Fibroblast of upper back skin (primary cell): ENCODE measurements at places on chromosomes 1 and 21.

DNA sequence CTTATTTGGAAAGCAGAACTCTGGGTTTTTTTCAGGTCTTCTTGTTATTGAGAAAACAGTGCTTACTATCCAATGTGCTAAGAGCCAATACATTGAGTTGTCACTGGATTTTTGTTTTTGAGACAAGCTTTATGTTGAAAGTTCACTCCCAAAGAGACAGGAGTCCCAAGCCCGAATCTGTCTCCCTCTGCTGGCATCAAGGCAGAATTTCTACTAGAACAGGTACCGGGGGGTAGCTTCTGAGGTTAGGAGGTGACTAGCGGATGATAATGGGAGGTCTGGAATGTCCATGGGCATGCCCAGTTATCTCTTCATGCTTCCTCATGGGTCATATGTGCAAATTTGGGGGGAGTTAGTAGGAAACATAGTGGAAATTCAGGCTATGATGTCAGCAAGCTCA, 25.1 kb downstream of the ZNF124 start:
- DNase-seq, result no peak

GRCh38 chr1:174364996-174365736, 82.6 kb upstream of the GPR52 start:
- no peak for DNase-seq

DNA sequence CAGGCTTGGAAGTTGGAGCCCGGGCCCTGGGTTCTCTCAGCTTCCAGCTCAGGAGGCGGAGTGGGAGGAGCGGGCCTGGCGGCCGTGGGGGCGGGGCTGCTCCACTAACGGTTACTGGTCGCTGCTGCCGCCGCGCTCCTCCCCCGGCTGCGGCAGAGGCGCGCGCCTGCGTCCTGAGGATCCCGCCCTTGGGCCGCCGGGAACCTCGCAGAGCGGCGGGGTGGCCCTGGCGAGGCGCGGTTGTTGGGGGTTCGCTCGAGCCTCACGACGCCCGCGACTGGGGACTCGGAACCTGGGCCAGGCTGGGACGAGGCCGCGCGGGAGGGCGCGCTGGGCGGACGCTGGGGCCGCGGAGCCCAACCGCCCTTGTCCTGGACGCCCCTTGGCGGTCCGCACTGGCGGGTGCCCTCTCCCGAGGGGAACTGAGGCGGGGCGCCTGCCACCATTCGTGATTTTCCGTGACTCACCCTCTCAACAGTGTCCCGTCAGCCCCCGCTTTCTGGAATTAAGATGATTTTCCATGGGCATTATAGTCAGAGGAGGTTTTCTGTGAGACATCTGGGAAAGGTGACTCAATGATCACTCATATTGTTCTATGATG, 34.1 kb downstream of the OR2G3 start:
- DNase-seq, result peak; percentile 39

DNA sequence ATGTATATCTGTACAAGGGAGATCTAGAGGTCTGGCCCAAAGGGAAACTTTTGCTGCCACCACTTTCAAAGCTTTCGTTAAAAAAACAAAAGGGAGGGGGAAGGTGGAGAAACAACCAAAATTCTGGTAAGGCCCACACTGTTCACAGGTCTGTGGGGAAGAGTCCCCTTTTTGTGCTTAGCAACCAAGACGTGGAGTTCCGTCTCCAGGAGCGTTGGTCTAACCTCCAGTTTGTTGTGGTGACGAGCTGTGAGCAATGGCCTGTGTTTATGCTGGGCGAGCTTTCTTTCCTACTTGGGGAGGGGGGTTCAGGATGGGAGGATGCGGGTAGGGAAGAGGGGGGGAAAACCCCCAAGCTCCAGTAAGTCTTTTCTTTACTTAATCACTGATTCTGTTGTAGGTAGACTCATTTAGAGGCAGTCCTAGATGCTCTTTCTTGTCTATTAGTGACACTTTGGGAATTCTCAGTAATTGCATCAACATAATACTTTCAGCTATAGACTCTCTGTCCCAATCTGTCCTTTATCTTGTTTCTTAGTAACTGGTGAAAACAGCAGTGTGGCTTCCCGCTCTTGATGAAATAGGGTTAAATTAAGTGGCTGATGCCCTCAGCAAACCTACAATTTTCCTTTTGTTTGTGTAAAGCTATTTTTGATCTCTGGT, 1.5 kb downstream of the HIPK1 start:
- peak; percentile 27 for DNase-seq

DNA sequence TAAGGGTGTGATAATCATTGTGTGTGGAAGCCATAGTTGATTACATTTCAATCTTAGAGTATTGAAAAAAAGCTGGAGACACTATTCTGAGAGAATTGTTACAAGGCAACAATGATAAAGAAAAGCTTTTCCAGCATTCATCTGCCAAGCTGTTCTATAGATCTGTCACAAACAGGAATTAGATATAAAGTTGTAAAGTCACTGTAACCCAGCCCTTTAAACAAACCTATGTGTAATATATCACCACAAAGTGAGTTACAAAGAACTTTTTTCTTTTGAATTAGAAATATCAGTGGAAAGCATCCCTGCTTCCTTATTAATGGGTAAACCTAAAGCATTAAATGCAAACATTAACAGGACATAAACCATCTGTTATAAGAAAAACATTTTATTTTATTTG, 55.4 kb downstream of the RPAP2 start:
- no peak for DNase-seq

DNA sequence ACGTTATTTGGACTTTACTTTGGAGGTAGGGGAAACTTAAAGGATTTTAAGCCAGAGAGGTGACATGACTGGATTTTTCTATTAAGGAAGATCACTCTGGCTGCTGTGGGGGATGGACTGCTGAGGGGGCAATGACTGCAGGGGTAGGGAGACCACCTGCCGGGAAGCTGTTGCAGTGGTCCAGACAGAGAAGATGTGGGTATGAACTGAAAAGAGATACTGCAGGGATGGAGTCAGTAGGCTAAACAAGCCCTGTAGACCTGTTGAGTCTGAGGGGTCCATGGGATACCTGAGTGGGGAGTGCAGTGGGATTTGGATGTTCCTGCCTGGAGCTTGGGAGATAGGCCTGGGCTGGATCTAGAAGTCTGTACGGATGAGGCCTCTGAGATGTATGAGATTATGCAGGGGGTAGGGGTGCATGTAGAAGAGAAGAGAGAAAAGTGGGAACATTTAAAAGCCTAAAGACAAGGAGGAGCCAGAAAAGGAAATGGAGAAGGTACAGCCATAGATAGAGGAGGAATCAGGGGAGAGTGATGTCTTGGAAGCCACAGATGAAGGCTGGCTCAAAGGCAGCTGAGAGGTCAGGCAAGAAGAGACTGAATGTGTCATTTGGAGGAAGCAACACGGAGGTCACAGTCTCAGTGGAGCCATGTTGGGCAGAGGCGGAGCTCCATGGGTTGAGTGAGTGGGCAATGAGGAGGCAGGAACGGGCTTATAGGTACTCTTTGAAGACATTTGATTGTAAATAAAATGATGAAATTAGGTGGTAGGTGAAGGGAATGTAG, 25.9 kb upstream of the KCNA2 start:
- no peak for DNase-seq

DNA sequence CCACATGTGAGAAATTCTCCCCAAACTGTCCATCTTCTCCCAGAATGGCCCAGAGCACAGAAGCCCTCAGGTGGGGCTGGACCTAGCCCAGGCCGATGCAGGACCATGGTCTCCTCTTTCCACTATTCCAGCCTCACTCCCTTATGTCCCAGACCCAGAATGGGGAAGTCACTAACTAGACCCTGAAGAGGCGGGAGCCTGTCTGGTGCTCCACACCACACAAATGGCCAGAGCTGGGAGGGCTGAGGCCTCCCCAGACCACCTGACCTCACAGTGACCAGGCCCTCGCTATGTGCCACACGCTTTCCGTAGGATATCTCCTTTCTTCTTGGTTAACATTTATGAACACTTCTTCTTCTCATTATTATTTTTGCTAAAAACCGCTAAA, 54.9 kb upstream of the EDN2 start:
- DNase-seq, result no peak

GRCh38 chr1:31762726-31763670, 1.1 kb downstream of the ADGRB2 start:
- peak; percentile 30 for DNase-seq

- DNase-seq, result no peak
Measured at GRCh38 chr1:161164901-161165610, 1.2 kb upstream of the PPOX start.

GRCh38 chr1:239858057-239858456, 233.6 kb upstream of the FMN2 start:
- DNase-seq, result peak; percentile 22

- DNase-seq, result no peak
Measured at GRCh38 chr1:36436821-36437220, 13.4 kb downstream of the OSCP1 start.

GRCh38 chr1:85220756-85221201, 20.0 kb upstream of the SYDE2 start:
- DNase-seq, result peak; percentile 25

DNA sequence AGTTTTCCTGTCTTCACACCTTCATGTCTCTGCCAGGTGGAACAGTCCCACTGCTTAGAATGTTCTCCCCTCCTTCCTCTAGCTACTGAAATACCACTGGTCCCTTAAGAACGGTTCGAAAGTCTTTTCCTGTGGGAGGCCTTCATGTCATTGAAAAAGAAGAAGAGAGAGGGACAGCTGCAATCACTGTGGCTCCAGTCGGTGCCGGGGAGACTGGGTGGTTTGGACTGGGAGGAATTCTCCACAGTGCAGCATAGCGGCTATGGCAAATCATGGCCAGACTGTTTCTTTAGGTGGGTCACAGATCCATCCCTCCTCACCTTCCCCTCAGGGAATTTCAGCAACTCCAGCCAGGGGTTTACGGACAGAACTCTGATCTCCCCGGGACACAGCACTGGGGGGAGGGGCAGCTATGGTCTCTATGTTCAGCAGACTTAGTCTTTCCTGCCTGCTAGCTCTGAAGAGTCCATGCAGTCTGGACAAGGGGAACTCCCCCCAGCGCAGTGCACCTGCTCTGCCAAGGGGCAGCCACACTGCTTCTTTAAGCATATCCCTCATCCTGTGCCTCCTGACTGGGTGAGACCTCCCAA, 567.2 kb downstream of the SMYD3 start:
- DNase-seq, result no peak

- no peak for DNase-seq
Measured at GRCh38 chr1:89085781-89086180, 20.8 kb upstream of the GBP1 start.

GRCh38 chr1:57146100-57146499, 180.3 kb upstream of the C8B start:
- DNase-seq, result peak; percentile 29

DNA sequence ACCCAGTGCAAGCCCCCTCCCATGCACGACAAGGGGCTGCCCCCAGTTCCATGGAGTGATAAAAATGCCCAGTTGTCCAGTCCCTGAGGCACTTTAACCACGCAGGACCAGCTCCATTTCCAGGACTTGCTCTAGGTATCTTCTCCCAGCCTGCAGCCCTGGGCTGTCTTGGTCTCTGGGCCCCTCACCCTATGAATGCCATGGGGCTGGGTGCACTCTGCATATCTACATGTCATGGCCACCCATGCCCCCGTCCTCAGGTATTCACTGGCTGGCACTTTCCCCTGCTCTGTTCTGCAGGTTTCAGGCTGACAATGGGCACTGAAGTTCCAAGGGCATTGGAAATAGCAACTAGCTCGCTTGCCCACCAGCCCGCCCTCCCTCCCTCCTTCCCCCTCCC, 19.6 kb upstream of the C1orf174 start:
- no peak for DNase-seq

- DNase-seq, result peak; percentile 3
Measured at GRCh38 chr1:193654951-193655735, 468.7 kb upstream of the B3GALT2 start.

- no peak for DNase-seq
Measured at GRCh38 chr1:6008084-6008415, 15.8 kb upstream of the NPHP4 start.

GRCh38 chr1:75768016-75768415, 18.0 kb upstream of the RABGGTB start:
- peak; percentile 56 for DNase-seq

GRCh38 chr1:110062612-110063011, 7.9 kb downstream of the ALX3 start:
- no peak for DNase-seq

GRCh38 chr1:9293533-9294404, 1.1 kb downstream of the SPSB1 start:
- DNase-seq, result no peak

GRCh38 chr1:224328644-224329043, 1.3 kb downstream of the NVL start:
- DNase-seq, result no peak

DNA sequence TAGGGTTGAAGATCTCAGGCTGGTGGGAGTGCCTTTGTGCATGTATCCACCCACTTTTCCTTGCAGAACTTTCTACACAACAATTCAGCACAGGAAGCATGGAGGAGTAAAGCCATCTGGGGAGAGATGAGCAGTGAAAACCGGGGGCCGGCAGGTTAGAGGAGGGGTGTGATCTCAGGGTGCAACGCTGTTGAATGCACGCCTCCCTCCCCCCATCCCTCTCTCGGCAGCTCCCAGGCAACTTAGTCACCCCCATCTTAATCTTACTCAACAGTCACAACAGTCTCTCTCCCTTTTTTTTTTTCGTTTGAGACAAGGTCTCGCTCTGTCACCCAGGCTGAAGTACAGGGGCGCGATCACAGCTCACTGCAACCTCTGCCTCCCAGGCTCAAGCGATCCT, 16.6 kb upstream of the ABCG1 start:
- no peak for DNase-seq

DNA sequence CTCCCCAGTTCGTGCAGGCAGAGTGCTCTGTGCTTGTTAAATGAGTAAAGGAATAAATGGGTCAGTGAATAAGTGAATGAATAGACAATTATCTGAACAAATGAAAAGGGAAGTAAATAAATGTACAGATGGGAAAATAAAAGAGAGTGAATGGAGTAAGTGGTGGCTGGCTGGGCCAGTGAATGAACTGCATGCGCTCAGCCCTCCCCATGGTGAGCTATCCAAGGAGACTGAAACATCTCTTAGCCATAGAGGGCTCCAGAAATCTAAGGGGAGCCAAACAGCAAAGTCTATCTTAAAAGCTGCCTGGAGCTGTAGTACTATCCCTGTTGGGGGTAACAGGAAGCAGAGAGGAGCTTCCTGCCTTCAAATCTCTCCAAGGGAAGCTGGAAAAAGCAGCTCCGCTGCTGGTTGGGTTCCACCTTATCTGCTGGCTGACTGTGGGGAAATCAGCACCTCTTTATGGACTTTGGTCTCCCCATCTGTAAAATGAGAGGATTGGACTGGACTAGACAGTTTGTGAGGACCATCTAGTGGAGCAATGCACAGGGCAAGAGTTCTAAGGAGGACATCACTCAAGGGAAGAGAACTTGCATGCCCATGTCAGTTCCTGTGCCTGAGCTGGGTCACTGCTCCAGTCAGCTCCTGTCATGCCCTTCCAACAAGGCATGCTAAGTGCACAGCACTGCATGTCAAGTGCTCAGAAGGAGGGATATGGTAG, 77.9 kb downstream of the TRABD2B start:
- no peak for DNase-seq
